ENCODE measurements at places on chromosomes 3 and 15. TPM values are rescaled to one million over a fixed set of nuclear protein-coding genes. Genes with fewer than 3 reads are reported as not detected.

Gene FOXB1
- not detected for total RNA-seq

Gene EPB42
- total RNA-seq, result 0.23 TPM

Gene VIPR1
- 2.2 TPM for total RNA-seq

Gene ACKR4
- total RNA-seq, result 24.0 TPM

Gene ZNF445
- 11.7 TPM for total RNA-seq

Gene DPPA4
- under 0.01 TPM for total RNA-seq

Gene PPP4R2
- 64.7 TPM for total RNA-seq

Gene TPRG1
- 0.52 TPM for total RNA-seq

Gene CPN2
- total RNA-seq, result not detected

Gene NR2E3
- 0.20 TPM for total RNA-seq

Gene CADM2
- total RNA-seq, result not detected

Gene FBN1
- total RNA-seq, result 2,749 TPM

Gene EIF4E3
- 0.83 TPM for total RNA-seq

Gene FBXW12
- total RNA-seq, result not detected

Gene UBP1
- total RNA-seq, result 53.4 TPM

Gene LRRK1
- 16.6 TPM for total RNA-seq

Gene CD200
- 12.8 TPM for total RNA-seq

Gene XIRP1
- total RNA-seq, result 0.07 TPM

Gene GRK7
- total RNA-seq, result not detected

Gene EXD1
- total RNA-seq, result not detected

Gene CD200R1L
- not detected for total RNA-seq

Gene KBTBD13
- not detected for total RNA-seq

Gene CLDND1
- 112 TPM for total RNA-seq

Gene RAB6B
- 4.2 TPM for total RNA-seq

Gene DAZL
- total RNA-seq, result not detected

Gene GYG1
- 48.7 TPM for total RNA-seq

Gene GUCA1C
- total RNA-seq, result not detected

Gene PATL2
- 0.33 TPM for total RNA-seq

Gene RASGRP1
- 5.1 TPM for total RNA-seq

Gene COL8A1
- 133 TPM for total RNA-seq

Gene PLCD1
- total RNA-seq, result 39.2 TPM
